ENCODE measurements at places on chromosomes 12 and 14.

DNA sequence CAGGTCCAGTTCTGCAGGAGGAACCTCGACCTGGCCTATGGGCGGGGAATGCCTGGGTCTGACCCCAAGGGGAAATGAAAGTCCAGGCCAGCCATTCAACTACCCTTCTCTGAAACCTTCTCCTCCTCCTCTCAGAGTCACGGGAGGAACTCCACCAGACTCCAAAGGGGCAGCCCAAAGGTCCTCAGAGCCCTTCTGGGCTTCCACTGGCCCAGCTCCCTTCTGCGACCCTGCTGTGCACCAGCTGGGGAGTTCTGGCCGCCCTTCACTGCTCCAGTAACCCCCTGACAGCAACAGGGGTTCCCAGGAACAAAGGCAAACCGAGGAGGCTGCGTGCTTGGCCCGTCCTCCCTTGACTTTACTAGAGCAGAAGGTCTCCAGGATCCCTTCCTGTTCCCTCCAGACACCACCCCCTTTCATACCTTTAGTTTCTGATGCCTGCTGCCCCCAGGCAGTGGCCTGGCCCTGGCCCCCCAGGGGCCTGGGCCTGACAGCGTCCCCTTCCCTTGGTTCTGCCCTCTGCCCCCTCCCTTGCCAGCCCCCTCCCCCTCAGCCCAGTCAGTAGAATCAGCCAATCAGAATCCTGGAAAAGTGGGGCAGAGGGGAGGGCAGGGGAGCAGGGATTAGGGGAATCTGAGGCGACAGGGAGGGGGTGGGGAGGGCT is 850 bp upstream of the ZNF385A start:
- no peak for DNase-seq

GRCh38 chr12:80056845-80057244 is 42.5 kb upstream of the OTOGL start:
- DNase-seq, result no peak

DNA sequence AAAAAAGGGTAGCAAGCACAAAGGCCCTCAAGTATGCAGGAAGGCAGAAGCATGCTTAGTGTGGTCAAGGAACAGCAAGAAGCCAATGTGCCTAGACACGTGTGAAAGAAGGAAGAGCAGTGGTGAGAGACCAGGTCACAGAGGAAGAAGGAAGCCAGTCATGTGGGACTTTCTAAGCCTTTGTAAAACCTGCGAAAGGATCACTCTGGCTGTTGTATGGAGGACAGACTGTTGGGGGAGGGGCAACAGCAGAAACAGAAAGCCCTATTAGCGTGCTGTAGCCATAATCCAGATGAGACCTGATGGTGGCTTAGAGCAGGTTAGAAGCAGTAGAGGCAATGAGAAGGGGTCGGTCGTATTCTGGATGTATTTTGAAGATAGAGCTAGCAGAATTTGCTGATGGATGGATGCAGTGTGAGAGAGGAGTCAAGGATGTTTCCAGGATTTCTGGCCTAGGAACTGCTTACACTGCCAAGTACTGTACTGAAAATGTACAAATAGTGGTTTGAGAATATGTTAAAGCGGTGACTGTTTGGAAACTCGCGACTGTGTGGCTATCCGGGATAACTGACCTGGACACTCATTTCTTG is 5.7 kb upstream of the MLF2 start:
- DNase-seq, result no peak

DNA sequence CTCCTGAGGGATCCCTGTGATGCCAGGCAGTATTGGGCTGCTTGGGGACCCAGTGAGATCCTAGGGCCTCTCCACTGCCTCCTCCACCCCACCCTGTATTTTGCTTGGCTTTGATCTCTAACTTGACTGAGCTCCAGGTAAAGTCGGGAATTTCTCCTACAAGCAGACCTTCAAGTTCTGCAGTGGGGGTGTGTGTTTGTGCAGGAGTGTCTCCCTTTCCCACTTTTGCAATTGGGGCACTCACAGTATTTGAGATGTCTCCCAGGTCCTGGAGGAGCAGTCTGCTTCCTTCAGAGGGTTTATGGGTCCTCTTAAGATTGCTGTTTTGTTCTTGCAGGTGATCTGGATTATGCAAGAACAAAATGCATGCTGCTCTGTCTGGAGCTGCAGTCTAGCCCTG is 68.9 kb downstream of the ALG10B start:
- no peak for DNase-seq

GRCh38 chr12:51910168-51910567 is 2.9 kb downstream of the ACVRL1 start:
- no peak for DNase-seq

DNA sequence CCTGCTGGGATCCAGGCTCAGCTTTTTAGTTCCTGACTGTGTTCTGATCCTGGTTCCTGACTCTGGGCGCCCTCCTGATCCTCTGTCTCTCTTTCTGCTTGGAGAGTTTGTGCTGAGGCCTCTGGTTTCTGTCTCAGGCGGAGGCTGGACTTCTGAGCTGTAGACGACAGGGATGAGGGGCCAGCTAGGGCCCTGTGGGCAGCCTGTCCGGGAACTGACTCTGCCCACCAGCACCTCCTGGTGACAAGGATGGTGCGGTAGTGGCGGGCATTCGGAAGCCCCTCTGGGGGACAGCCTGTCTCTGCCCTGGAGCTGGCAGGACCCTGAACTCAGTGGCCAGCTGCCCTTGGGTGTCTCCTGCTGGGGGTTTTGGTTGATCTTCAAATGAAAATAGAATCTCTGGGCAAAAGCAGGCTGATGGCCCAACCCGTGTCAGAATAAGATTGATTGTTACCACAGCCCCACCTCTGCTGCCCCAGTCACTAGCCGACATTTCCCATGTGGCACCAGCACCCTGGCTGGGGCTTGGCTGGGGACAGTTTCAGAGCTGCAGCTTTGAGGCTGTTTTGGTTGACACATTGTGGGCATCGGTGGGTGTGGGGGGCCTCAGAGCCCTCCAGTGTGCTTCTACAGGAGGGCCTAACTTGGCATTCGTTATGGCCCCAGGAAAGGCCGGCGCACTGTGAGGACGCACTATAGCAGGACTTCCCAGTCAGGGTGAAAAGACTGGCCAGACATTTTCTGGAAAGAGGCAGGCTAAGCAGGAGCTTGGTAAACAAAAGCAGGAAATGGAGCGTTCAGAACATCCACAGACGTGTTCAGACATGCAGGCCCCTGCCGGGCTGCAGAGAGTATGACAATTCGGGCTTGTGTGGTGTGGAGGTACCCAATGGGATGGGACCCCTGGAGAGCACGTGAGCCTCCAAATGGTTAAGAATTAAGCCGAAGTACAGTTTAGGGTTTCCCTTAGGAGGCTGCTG is 16.2 kb downstream of the KRT80 start:
- DNase-seq, result peak; percentile 26

DNA sequence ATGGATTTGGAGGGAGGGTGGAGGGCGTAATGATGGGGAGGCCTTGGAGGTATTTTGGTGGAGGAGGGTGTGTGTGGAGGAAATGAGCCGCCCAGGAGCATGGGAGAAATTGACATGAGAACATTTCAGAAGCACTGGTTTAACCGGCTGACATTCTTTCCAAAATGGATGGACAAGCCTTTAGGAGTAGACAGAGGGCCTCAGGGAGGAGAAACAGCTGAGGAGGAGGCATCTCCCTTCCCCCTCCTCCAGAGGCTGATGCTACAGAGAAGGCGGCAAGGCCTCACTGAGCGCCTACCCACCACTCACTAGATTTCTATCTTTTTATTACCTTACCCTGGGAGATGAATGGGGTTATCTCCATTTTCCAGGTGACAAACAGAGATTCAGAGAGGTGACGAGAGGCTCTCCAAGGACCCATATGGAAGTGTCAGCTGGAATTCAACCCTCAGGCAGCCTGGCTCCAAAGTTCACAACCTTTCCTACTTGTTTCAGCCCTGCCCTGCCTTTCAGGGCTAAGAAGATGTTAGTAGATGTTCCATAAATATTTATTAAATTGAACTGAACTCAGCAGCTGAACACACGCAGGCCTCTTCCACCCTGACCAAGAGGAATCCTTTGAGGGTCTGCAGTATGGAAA is 289.6 kb downstream of the ZFP36L1 start:
- DNase-seq, result no peak

DNA sequence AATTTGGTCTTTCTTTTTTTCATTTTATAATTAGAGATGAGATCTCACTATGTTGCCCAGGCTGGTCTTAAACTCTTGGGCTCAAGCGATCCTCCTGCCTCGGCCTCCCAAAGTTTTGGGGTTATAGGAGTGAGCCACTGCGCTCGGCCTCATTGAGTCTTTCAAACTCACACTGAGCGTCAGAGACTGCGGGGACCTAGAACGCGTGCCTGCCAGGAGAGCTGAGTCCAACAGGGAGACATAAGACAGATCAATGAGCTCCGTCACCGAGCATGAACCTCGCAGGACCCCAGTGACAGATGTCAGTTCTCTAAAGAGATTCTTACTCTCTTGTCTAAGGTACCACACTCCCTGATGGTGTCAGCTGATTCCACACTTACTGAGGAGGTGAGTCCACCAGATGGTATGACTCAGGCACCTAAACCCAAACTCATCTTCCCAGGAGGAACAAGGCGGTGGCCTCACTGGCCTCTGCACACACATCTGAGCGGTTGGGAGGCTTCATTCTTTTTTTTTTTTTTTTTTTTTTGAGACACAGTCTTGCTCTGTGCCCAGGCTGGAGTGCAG is 58.9 kb downstream of the CCDC88C start:
- no peak for DNase-seq

- DNase-seq, result no peak
These were observed 37.8 kb upstream of the NAA30 start for GRCh38 chr14:57352396-57353170.

GRCh38 chr12:47100160-47100559 is 20.4 kb upstream of the AMIGO2 start:
- DNase-seq, result peak; percentile 44

DNA sequence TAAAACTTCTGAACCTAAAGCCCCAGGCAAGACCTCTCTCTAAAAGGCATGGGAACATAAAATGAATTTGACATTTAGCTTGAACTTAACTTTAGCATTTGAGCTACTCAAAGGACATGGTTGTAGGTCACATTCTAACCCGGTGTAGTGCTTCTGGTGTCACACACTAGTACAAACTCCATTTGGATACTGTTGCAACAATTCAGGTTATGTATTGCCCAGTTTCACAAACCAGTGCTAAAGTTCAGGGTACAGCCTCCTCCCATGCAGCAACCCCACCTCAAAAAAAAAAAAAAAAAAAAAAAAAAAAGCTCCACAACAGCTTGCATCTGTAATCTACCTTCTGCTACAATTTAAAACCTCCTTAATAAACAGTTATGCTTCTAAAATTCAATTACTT is 7.8 kb downstream of the PPTC7 start:
- no peak for DNase-seq

DNA sequence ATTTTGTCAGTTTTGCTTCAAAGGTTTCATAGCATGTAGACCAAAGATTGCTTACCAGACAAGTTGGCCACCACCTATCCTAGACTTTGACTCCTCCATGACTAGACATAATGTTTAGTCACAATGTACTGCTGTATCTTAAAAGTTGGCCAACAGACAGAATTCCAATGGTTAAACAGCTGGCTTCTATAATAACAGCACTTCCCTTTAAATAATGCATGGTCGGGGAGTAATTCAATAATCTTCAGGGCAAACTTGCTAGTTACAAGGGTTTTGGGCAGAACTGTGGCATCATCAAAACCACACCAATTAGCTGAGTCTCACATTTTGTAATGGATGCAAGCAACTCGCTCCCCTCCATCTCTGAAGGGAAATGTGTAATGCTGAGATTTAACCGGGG is 56.9 kb downstream of the IGF1 start:
- no peak for DNase-seq

- DNase-seq, result no peak
These were observed 7.3 kb downstream of the SLC25A47 start for GRCh38 chr14:100330388-100330931.

DNA sequence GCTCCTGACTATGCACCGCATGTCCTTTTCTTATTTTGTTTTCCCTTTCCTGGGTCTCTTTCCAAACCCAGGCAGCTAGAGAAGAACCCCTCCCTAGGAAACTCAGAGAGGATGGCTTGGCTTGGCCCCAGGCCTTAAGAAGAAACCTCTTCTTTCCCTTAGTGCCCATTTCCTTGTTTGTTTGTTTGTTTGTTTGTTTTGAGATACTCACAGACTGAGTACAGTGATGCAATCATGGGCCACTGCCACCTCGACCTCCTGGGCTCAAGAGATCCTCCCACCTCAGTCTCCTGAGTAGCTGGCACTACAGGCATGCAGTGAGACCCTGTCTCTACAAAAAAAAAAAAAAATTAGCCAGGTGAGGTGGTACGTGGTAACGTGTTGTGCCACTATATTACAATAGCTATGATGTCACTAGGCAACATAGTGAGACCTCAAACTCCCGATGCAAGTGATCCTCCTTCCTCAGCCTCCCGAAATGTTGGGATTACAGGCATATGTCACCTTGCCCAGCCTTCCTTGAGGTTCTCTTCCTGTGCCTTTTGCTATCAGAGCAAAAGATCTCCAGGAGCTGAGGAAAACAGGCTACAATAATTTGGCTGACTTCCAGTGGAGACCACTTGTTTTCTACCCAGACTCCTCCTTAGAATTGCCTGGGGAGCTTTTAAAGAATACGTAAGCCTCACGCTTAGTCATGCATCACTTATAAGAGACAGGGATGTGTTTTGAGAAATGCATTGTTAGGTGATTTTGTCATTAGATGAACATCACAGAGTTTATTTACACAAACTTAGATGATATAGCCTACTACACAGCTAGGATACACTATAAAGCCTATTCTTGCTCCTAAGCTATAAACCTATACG is 34.5 kb upstream of the LGALS3 start:
- peak; percentile 71 for DNase-seq

DNA sequence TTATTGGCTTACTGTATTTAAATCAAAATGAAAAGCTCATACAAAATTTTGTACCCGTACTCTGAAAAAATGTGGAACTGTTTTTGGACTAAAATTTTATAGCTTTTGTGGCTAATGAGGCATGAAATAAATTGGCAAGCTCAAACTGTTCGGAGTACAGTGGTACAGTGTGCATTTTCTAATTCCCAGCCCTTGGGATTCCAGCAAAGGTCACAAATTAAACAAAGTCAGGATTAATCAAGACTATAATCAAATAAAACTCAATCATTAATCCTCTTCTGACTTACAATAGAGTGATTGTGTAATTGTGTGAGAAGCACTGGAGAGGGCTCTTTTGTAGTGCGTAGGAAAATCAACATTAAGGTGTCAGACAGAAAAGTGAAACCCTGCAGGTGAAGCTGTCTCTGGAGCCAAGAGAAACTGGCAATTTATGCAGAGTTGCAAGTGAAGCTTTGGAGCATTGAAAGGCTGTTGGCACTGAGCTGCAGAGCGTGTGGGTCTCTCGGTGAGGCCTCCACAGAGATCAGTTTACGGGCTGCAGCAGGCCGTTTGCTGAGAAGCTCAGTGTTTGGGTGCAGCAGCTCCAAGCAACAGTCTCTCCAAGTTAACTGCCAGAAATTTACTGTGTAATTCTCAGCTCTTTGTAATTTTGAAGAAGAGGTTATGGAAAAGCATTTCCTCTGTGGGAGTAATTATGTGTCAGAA is 275.9 kb downstream of the FBXL14 start:
- peak; percentile 38 for DNase-seq

- DNase-seq, result no peak
These were observed 50.1 kb downstream of the CHST11 start for GRCh38 chr12:104506676-104507401.
